Upper lobe of left lung (tissue), 6 donors: ENCODE measurements at places on chromosomes 2 and 18. TPM values are rescaled to one million over a fixed set of nuclear protein-coding genes. Genes with fewer than 3 reads are reported as not detected.
A peak's percentile ranks its signal among the peaks of the same experiment; 100 is the strongest.

DNA sequence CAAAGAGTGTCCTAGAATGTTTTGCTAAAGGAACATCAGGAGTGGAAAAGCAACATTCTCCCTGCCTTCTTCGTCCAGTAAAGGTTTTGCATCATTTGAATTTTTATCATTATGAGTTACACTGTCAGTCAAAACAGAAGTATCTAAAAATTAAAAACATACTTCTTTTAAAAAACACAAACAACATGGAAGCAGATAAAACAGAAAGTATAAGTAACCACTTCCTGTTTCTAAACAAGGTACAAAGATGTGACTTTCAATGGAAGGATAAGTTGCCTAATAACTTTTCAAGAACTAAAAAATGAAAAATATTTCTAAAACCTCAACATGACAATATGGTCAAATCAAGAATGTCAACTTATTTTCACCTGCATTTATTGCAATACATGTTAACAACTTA is 158.2 kb downstream of the STK39 start:
- no peak for DNase-seq
- no peaks in the 10 kb centered on the region for H3K36me3 ChIP-seq
- no peaks in the 10 kb centered on the region for H3K4me1 ChIP-seq

DNA sequence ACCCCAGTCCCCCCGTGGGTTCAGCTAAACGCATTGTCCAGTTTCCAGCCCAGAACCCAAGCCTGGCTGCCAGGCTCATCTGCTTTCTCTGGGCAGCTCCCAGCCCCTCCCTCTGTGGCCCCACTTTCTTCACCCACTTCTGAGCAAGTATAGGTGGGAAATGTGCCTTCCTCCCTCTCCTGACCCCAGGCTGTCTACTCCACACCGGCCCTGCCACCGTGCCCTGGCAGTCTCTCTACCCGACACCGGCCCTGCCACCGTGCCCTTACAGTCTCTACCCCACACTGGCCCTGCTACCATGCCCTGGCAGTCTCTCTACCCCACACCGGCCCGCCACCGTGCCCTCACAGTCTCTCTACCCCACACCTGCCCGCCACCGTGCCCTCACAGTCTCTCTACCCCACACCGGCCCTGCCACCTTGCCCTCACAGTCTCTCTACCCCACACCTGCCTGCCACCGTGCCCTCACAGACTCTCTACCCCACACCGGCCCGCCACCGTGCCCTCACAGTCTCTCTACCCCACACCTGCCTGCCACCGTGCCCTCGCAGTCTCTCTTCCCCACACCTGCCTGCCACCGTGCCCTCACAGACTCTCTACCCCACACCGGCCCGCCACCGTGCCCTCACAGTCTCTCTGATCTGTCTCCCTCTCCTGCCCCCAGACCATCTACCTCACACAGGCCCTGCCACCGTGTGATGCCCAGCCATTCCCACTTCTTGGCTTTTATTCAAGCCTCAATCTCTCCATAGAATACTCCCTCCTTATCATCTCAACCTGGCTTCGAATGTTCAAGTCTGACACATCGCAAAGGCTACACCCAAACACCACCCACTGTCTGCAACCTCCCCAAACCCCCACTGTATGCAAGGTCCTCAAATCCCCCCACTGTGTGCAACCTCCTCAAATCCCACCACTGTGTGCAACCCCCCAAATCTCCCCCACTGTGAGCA is 108.9 kb downstream of the TPO start:
- no peak overlapping the region for H3K4me3 ChIP-seq
- H3K27ac ChIP-seq: no peak overlapping the region
- DNase-seq: no peak
- no peaks in the 10 kb centered on the region for H3K27me3 ChIP-seq
- no peaks in the 10 kb centered on the region for H3K4me1 ChIP-seq

- no peaks in the 10 kb centered on the region for H3K27me3 ChIP-seq
- H3K27ac ChIP-seq: no peak overlapping the region
- no peaks in the 10 kb centered on the region for H3K4me1 ChIP-seq
These were observed 48.9 kb downstream of the MEP1B start for GRCh38 chr18:32238635-32239268.

DNA sequence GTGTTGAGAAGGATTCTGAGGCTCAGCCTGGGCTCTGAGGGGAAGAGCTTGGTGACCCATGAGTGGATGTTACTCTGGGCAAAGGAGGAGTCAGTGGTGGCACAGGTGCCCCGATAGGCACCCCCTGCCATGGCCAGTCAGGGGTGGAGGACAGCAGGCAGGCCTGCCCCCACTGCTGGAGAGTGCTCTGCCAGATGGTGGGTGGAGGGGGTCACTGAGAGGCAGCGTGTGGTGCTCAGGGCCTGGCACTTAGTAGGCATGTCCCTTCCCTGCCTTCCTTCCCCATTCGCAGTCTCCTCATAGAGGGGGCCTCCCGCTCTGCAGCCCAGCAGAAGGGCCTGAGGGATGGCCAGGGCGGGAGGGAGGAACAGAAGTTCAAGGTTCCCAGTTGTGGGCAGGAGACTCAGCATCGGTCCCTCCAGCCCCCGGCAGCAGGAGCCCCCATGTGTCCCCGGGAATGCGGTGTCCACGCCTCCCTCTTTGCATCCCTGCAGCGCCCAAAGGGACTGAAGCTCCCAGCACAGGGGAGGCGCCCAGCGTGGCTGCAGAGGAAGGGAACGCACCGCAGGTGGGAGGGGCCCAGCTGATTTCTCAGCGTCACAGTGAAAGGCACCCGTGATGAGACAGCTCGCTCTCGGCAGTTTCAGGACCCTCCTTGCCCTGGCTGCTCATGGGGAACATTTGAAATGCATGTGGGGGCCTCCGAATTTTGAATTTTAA is 5.7 kb upstream of the SNED1 start:
- H3K36me3 ChIP-seq: no peaks in the 10 kb centered on the region
- no peak overlapping the region for H3K4me3 ChIP-seq
- H3K27ac ChIP-seq: peak overlapping the region; percentile 54

DNA sequence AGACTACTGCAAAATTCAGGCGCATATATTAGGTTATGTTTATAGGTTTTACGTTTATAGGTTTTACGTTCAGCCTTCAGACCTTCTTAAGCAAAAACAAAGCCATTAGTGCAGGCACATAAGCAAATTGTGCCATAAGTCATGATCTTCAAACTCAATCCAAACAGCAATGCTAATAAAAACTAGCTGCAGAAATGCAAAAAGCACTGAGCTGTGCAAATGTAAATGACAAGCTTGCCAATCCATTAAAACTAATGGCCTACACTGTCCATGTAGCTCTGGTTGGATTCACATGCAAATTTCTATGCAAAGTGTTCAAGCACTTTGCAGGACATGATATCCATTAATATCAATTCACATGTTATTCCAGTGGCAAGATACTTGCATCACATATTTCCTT is 50.9 kb downstream of the LRPPRC start:
- DNase-seq: no peak
- no peak overlapping the region for H3K27ac ChIP-seq
- H3K4me3 ChIP-seq: no peak overlapping the region
- peaks cover 34% of the 10 kb centered on the region for H3K36me3 ChIP-seq

- H3K36me3 ChIP-seq: no peaks in the 10 kb centered on the region
- H3K27ac ChIP-seq: no peak overlapping the region
- DNase-seq: no peak
- H3K4me3 ChIP-seq: no peak overlapping the region
- no peaks in the 10 kb centered on the region for H3K4me1 ChIP-seq
These were observed 274.5 kb downstream of the TMX3 start for GRCh38 chr18:68440433-68440832.

- H3K27ac ChIP-seq: no peak overlapping the region
- no peaks in the 10 kb centered on the region for H3K27me3 ChIP-seq
- H3K4me1 ChIP-seq: no peaks in the 10 kb centered on the region
- H3K36me3 ChIP-seq: no peaks in the 10 kb centered on the region
These were observed 239.4 kb upstream of the SKOR2 start for GRCh38 chr18:47490882-47491281.

ANKRD62 gene
- total RNA-seq: not detected

LTBP1 gene
- total RNA-seq: 25.2 TPM

GRCh38 chr2:133843091-133843490 is 274.8 kb upstream of the NCKAP5 start:
- no peak for DNase-seq
- H3K4me1 ChIP-seq: peaks cover 5% of the 10 kb centered on the region
- H3K36me3 ChIP-seq: no peaks in the 10 kb centered on the region
- no peak overlapping the region for H3K27ac ChIP-seq
- no peaks in the 10 kb centered on the region for H3K27me3 ChIP-seq

GRCh38 chr2:29806461-29806860 is 114.9 kb downstream of the ALK start:
- no peaks in the 10 kb centered on the region for H3K36me3 ChIP-seq
- H3K27ac ChIP-seq: no peak overlapping the region
- no peak for DNase-seq

GRCh38 chr2:84850471-84850870 is 30.4 kb downstream of the TRABD2A start:
- no peaks in the 10 kb centered on the region for H3K36me3 ChIP-seq
- no peaks in the 10 kb centered on the region for H3K27me3 ChIP-seq
- no peaks in the 10 kb centered on the region for H3K4me1 ChIP-seq
- no peak for DNase-seq

GPR45 gene
- not detected for total RNA-seq

SFT2D3 gene
- 11.6 TPM for total RNA-seq

- H3K4me3 ChIP-seq: no peak overlapping the region
- peak overlapping the region; percentile 55 for H3K27ac ChIP-seq
- H3K36me3 ChIP-seq: no peaks in the 10 kb centered on the region
- peaks cover 5% of the 10 kb centered on the region for H3K4me1 ChIP-seq
- H3K27me3 ChIP-seq: peaks cover 10% of the 10 kb centered on the region
These were observed 3.9 kb upstream of the KLHL29 start for GRCh38 chr2:23381084-23381483.

GRCh38 chr2:109258376-109258775 is 129.4 kb downstream of the SH3RF3 start:
- no peaks in the 10 kb centered on the region for H3K36me3 ChIP-seq
- DNase-seq: no peak
- H3K4me1 ChIP-seq: peaks cover 31% of the 10 kb centered on the region
- H3K4me3 ChIP-seq: no peak overlapping the region
- no peaks in the 10 kb centered on the region for H3K27me3 ChIP-seq

DNA sequence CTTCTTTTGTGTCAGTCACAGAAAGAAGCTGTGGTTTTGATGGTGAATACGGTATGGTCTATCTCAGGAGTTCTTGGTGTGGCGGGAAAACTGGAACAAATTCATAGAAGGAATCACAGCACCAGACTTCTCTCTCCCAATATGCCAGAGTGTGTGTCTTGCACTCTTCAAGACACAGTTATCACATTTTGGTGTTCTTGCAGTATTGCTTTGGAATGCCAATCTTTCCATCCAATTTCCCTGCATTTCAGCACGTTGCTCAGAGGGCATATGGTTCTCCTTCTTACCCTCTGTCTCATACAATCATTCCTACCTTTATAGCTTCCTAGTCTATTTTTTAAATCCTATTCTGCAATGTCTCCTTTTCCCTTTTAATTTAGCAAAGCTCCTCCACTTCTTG is 216.3 kb downstream of the TMEM182 start:
- H3K27me3 ChIP-seq: no peaks in the 10 kb centered on the region
- no peaks in the 10 kb centered on the region for H3K4me1 ChIP-seq
- no peak overlapping the region for H3K4me3 ChIP-seq
- H3K27ac ChIP-seq: no peak overlapping the region

- no peak overlapping the region for H3K27ac ChIP-seq
- no peak overlapping the region for H3K4me3 ChIP-seq
- no peaks in the 10 kb centered on the region for H3K4me1 ChIP-seq
- DNase-seq: no peak
- peaks cover 44% of the 10 kb centered on the region for H3K36me3 ChIP-seq
These were observed 50.0 kb upstream of the ATG16L1 start for GRCh38 chr2:233201258-233202013.

WDR43 gene
- total RNA-seq: 20.4 TPM

- no peak overlapping the region for H3K4me3 ChIP-seq
- peak; percentile 36 for DNase-seq
- H3K36me3 ChIP-seq: no peaks in the 10 kb centered on the region
- no peaks in the 10 kb centered on the region for H3K4me1 ChIP-seq
- H3K27ac ChIP-seq: no peak overlapping the region
- no peaks in the 10 kb centered on the region for H3K27me3 ChIP-seq
These were observed 60.4 kb upstream of the TNP1 start for GRCh38 chr2:216920143-216920876.

CFAP65 gene
- 0.26 TPM for total RNA-seq

CCBE1 gene
- total RNA-seq: 9.6 TPM

DNA sequence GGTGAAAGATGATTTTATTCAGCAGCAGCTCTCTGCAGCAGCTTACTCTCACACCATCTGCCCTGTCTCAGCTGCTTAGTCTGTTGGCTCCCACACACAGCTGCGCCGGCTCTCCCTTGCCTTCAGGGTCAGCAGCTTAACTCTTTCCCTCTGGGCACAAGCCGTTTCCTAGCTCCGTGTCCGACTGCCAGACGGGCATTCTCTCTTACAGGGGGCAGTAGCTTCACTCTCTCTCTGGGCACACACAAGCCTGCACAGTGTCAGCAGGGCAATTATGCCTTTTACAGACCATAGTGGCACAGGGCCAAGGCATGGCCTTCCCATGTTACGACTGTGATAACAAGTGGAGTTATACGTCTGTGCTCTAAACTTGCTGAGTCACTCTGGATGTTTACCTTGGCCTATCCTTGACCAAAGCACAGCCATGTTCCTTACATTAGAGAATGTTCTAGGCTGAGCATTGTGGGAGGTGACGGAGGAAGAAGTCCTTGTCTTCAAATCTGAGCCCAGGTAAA is 31.7 kb downstream of the PCARE start:
- no peak overlapping the region for H3K27ac ChIP-seq
- no peaks in the 10 kb centered on the region for H3K27me3 ChIP-seq
- no peak for DNase-seq
- no peak overlapping the region for H3K4me3 ChIP-seq

GRCh38 chr2:88442061-88442460 is 10.4 kb downstream of the FOXI3 start:
- H3K4me3 ChIP-seq: no peak overlapping the region
- H3K27me3 ChIP-seq: no peaks in the 10 kb centered on the region
- no peak overlapping the region for H3K27ac ChIP-seq
- no peaks in the 10 kb centered on the region for H3K4me1 ChIP-seq
- H3K36me3 ChIP-seq: no peaks in the 10 kb centered on the region
- DNase-seq: no peak

GRCh38 chr2:150426315-150426714 is 61.2 kb downstream of the RND3 start:
- H3K4me1 ChIP-seq: no peaks in the 10 kb centered on the region
- no peaks in the 10 kb centered on the region for H3K36me3 ChIP-seq
- no peaks in the 10 kb centered on the region for H3K27me3 ChIP-seq
- no peak for DNase-seq
- no peak overlapping the region for H3K4me3 ChIP-seq

DNA sequence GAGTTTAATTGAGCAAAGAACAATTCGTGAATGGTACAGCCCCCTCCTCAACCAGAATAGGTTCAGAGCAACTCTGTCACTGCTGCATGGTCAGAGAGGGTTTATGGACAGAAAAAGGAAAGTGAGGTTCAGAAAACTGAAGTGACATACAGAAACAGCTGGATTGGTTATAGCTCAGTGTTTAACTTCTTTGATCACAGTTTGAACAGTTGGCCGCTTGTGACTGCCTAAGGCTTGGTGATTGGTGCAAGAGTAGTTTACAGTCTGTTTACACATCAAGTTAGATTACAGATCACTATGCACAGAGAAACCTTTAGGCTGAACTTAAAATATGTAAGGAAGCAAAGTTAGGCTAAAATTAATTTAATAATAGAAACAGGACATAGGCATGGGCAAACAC is 459.2 kb downstream of the KCNJ3 start:
- H3K4me1 ChIP-seq: no peaks in the 10 kb centered on the region
- no peak overlapping the region for H3K27ac ChIP-seq
- no peak overlapping the region for H3K4me3 ChIP-seq
- no peak for DNase-seq
- no peaks in the 10 kb centered on the region for H3K27me3 ChIP-seq
